ENCODE measurements at places on chromosomes 16 and 17. TPM values are rescaled to one million over a fixed set of nuclear protein-coding genes. Genes with fewer than 3 reads are reported as not detected.
A peak's percentile ranks its signal among the peaks of the same experiment; 100 is the strongest.

Gene SALL1
- total RNA-seq: not detected

Gene RPRML
- total RNA-seq: not detected

Gene CTRB2
- total RNA-seq: not detected

Gene CPHXL2
- not detected for total RNA-seq

Gene TANGO6
- total RNA-seq: 16.9 TPM

Gene PAM16
- 54.8 TPM for total RNA-seq

Gene HOXB4
- total RNA-seq: not detected

Gene KRT39
- total RNA-seq: not detected

Gene FAM20A
- total RNA-seq: 0.26 TPM

Gene SAMD14
- total RNA-seq: 0.26 TPM

Gene CCL5
- total RNA-seq: 0.26 TPM

- peak; percentile 17 for DNase-seq
Observed at GRCh38 chr17:5282642-5283217, 646 bp downstream of the RABEP1 start.

DNA sequence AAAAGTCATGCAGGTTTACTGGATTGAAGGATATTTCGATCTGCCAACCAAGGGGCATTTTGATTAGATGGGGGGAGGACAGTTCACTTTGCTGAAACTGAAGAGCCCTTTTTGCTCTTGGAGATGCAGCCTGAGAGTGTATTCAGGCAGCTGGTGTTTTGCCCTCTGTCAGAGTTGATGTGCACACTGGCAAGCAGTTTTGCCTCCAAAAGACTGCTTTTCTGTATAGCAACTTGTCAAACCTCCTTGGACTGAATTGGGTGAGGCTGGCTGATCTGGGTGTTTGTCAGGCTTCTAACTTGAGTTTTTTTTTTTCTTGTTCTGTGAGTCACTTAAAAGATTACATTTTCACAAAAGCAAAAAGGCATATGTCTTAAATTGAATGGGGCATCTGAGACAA is 22.6 kb upstream of the ANKFN1 start:
- DNase-seq: no peak

GRCh38 chr17:12388226-12388625 is 277.5 kb upstream of the MYOCD start:
- peak; percentile 20 for DNase-seq

- DNase-seq: no peak
Observed at GRCh38 chr17:10803350-10803749, 549 bp downstream of the TMEM238L start.

DNA sequence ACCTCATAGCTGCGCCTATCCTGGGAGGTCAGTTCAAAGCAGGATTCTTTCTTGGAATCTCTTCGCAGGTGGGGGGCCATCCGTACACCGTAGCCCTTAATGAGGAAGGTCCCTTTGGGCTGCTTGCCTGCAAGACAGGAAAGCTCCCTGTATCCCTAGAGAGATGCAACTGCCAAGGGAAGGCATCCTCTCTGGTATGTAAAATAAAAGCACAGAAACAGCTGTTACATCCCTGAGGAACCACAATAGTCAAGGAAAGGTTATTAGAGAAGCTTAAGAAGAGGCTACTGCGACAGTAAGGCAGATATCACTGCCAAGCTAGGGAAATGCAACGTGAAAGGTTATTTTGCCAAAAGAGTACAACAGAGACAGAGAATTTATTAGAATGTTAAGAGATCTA is 77.2 kb downstream of the SNX11 start:
- DNase-seq: no peak

- no peak for DNase-seq
Observed at GRCh38 chr16:65600046-65600445, 478.2 kb upstream of the CDH11 start.

- no peak for DNase-seq
Observed at GRCh38 chr17:67995570-67996263, 552 bp downstream of the C17orf58 start.

GRCh38 chr17:73228748-73229236 is 32.9 kb downstream of the CPSF4L start:
- peak; percentile 82 for DNase-seq

DNA sequence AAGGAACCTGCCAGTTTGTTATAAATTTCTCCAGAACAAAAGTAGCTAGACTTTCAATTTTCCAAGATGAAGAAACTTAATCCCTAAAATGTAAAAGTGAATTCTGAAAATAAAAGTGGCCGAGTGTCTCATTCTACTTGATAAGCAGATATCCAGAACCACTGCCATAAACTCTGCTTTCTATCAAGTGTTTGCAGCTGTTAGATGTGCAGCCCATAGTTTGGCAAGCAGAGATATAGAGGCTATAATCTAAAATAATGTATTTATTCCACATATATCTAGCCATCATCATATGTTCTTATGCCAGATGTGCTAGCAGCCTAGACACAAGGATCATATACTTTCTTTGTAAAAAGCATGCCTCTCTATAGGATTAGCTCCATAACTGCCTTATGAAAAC is 14.7 kb upstream of the FBXL20 start:
- no peak for DNase-seq

DNA sequence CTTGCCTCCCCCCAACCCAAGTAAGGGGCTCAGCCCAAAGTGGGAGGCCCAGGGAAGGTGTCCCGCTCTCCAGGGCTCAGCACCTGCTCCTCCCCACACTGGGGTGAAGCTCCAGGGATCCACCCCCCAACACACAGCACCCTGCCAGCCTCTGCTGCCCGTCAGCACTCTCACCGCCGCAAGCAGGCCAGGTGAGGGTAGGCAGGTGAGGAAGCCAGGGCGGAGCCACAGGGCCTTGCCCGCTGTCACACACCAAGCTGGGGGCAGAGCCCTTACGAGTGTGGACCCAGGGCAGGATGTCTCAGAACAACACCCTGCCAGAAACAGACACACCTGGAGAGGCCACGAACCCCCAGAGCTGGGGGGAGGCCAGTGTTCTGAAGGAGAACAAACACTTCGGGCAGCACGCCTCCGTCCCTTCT is 19.5 kb downstream of the PLLP start:
- no peak for DNase-seq

DNA sequence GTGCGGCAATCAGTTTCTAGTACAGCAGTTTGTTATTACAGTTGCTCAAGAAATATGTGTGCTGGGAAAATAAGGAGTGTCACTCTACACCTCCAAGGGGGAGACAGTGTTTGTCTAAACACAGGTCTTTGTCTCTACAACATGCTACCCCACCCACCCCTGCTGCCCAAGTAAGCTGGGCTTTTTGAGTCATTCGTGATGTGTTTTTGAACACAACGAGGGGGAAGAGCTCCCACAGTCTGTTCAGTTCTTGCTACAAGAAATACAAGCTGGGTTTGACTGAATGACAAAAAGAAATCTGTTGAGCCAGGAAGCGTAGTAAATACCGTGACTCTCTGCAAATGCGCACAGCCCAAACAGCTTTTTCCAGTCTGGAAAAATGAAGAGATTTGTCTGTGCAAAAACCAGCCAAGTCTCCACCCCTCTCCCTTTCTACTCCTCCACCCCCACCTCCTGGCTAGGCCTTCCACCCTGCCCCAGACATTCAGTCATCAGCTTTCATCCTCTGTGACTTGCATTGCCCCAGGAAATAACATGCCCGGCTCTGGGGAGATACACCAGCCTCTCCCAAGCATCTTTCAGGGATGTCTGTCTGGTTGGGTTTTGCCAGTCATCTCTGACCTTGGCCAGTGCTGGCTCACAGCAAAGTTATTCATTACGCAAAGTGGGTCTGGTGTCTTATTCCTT is 25.7 kb downstream of the CHD9 start:
- DNase-seq: peak; percentile 95

- DNase-seq: no peak
Observed at GRCh38 chr17:41836550-41837196, 641 bp upstream of the NT5C3B start.

DNA sequence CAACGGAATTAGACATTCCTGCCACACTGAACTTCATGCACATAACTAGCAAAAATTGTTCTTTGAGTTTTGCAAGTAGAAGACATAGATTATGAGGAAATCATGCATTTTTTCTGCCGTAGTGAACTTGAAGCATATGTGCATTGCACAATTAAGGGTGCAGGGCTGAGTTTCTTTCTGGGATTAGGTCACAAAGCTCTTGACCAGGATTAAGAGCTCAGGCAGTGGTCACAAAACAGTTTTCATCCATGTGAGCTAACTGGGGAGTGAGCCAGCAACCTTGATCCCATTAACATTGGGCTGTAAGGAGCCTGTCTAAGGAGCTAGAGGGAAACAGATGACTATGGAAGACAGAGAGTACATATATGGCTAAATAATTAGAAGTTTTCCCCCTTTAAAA is 143.7 kb downstream of the PMP22 start:
- no peak for DNase-seq

GRCh38 chr16:27242868-27243590 is 25.5 kb downstream of the NSMCE1 start:
- no peak for DNase-seq

- no peak for DNase-seq
Observed at GRCh38 chr17:77740481-77740880, 218.0 kb upstream of the TNRC6C start.

DNA sequence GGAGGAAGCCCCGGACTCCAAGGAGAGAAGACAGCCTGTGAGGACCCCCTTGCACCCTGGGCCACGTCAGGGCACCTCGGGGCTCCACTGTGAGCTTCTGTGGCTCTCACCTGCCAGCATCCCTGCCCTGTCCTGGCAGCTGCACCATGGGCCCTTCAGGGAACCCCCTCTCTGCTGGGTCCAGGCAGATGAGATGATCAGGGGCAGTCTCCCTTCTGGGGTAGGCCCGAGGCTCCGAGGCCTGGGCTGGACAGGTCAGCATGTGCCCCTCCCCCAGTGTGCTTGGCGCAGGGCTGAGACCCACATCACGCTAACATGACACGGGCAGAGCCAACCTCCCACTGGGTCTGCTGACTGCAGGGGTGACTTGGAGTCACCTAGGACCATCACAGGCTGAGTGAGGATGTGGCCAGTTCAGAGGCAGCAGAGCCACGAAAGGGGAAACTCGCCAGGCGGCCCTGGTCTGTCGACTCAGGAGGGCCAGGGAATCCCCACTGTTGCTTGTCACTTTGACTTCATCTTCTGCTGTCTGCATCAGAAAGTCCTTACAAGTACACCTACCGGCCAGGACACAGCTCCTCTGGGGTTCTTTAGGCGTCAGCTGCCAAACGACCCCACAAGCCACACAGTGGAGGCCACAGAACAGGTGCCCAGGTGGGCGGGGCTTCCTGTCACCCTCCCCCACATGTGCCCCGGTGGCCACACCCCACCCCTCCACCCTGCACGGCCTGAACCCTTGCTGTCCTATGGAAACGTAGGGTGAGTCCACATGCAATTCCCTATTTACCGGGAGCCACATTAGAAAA is 2.2 kb downstream of the GALNS start:
- no peak for DNase-seq

- DNase-seq: no peak
Observed at GRCh38 chr16:72588551-72588950, 416.6 kb upstream of the PMFBP1 start.

DNA sequence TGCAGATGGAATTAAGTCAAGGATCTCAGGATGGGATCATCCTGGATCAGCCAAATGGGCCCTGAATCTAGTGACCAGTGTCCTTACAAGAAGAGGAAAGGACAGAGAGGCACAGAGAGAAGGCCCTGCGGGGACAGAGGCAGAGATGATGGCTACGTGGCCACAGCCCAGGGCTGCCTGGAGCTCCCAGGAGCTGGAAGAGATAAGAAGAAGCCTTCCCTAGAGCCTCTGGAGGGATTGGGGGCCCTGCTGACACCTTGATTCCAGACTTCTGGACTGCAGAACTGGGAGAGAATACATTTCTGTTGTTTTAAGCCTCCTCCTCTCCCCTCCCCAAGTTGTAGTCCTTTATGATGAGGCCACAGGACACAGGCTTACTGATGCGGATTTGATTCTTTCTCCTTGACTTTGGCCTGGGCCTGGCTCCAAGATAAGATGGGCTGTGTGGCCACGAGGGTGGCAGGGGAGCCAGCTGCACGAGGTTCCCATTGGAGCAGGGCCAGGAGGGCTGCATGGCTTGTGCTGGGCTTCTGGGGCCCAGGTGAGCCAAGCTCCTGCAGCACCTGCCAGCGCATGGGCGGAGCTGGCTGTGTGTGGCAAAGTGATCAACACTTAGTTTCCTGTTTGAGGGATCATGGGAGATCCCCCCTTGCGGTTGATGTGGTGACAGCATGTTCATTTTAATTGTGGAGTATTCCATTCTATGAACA is 146.1 kb downstream of the IRF8 start:
- DNase-seq: no peak

GRCh38 chr17:22266231-22266630 is 573.9 kb downstream of the KCNJ18 start:
- DNase-seq: no peak

DNA sequence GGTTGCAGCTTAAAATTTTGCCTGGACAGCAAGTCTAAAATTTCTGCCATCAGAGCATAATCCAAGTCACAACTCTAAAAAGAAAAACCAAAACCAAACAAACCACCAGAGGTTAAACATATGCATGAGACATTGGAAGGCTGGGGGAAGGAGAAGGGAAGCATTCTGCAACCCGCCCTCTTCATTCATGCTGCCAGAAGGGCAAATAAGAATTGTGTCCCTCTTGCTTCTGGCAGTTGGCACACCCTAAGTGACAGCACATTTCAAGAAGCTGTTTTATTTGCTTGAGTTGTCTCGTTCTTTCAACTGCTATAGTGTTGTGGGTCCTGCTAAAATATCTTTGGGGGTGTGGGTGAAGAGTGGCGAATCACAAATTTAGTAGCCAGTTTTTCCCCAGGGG is 99.6 kb downstream of the SKAP1 start:
- no peak for DNase-seq

DNA sequence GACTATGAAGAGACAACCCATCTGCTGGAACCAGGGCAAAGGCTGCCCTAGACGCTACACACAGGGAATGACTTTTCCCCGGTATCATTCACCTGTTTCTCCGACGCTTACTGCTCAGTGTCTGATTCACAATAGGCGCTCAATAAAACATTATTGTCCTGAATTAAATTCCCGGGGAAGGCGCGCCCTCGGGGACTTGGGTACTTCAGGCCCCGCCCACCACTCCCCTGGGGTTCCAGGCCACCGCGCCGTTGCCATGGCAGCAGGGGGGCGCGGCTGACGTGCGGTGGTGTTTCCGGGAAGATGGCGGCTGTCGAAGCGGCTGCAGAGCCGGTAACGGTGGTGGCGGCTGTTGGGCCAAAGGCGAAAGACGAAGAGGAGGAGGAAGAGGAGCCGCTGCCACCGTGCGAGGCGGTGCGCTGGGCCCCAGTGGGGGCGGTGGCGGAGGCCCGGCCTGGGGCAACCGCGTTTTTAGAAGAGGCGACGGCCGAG is at the start of gene RUNDC1:
TSS of gene RUNDC1 (plus strand) at position 292 of the 492 bp plus-strand sequence. CDS start at position 304, 12 bp downstream.
- peak; percentile 63 for DNase-seq
